AG08395 (cell line): ENCODE measurements at places on chromosomes 5 and 9.

- DNase-seq = peak; percentile 90
Observed at GRCh38 chr5:67998709-67999261, 216.8 kb upstream of the PIK3R1 start.

GRCh38 chr9:70411121-70411929, 3.1 kb downstream of the KLF9 start:
- peak; percentile 63 for DNase-seq

DNA sequence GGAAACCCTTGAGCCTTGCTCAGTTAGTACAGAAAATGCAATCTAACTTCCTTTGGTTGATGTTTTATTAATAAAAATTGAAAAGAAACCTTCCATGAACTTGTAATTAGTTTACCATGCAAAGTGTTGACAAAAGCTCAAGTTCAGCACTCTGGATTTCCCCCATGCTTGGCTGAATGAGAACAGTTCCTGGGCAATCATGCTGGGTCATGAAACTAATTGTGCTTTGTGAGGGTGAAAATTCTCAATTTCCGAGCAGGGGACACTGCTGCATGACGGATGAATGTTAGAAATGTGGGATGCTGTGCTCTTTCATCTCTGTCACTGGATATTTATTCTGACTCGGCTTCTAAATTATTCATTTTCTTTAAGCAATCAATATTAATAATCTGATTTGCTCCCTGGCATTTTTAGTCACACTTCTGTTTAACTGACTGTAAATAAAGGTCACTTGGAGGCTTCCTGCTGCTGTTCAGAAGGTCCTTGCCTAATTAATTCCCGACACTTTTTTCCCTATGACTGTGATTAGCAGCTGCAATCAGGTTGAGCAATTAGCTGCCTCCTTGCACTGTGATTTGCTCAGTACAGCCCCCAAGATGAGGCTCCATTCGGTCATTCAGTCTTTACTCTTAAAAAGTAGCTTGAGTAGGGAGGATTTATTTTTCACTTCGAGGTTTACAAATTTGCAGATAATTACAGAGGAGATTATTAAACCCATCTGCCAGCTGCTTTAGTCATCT, 678.1 kb upstream of the ZNF608 start:
- no peak for DNase-seq

DNA sequence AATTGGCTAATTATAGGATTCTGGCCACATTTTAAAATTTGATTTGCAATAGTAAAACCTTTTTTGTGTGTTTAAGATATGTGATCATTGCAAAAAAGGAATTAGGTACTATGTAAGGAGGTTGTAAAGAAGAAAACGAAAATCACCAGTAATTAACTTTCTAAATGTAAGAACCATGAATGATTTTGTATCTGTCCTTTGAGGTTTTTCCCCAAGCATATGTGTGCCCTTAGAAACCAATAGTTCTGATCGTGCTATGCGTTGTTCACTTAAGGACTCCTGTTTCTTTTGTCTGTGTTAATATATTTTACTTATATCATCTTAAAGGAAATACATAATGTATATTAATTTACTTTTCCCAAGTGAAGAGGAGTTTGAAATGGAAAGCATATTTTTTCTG, 410.2 kb downstream of the PSAT1 start:
- no peak for DNase-seq

GRCh38 chr9:83620841-83621636, 1.9 kb upstream of the IDNK start:
- peak; percentile 64 for DNase-seq
